ENCODE measurements at places on chromosomes 5 and 9.

DNA sequence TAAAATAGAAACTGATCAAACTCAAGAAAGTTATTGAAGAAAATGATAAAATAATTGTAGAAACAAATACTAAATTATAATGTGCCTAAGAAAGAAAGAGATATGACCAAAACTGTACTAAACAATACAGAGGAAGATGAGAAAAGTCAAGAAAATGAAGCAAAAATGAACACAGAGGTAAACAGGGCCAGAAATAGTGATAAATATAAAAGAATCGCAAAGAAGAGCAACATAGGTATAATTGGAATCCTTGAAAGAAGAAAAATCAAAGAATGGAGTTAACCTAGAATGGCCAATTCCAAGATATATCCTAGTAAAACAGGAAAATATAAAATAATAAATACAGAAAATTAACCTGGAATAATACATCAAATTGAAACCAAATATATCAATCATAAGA, 69.6 kb downstream of the CSF2 start:
- no peak for DNase-seq

- DNase-seq = no peak
These were observed 4.2 kb upstream of the NINJ1 start for GRCh38 chr9:93138171-93138764.

DNA sequence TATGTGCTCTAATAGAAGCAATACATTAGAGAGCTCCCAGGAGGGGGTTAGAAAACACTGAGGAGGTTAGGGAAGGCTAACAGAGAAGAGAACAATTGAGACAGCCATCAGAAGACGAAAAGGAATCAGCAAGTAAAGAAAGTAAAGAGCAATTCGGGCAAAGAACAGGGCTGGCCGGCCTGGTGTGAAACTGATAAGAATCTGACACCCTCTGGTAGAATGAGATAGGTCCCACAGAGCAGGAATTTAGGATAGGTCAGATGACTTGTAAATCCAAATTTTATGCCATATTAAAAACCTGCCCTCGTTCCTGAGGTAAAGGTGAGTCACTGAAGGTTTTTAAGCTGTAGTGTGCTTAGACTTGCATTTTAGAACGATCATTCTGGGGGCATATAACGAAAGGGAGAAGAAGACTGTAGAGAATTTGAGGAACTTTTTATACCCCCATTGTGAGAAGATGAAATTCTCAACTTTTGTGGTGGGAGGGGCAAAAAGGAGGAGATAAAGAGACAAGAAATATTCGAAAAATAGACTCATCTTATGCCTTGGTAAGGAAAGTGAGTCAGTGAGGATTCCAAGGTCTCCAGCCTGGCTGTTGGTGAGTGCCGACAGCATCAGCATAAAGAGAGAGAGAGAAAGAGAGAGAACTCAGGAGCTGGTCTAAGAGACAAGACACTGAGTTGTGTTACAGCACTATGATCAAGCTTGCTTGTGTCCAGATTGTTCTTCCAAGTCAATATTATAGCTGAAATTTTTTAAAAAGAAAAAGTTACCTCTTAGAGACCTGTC, 51.3 kb downstream of the TMEM167A start:
- DNase-seq = no peak

- no peak for DNase-seq
These were observed 32.2 kb downstream of the IER5L start for GRCh38 chr9:129145841-129146292.

GRCh38 chr5:168227973-168228615, 63.4 kb upstream of the WWC1 start:
- no peak for DNase-seq

DNA sequence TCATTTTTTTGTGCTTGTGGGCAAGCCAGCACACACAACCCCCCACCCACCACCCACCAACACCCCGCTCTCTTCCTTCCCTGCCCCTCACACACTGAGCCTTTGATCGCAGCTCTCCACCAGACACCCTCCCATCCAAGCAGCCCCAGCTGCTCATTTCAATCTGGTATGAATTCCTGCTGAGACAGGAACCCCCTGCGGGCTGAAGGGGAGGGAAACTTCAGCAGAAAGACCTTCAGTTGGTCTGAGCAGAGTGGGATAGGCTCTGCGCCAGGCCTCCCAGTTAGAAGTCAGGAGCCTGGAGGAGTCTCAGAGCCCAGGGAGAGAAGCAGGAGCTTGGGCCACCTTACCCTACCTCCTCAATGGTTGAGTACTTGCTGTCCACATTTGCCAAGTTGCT, 7.2 kb downstream of the PCDHGC5 start:
- no peak for DNase-seq
